ENCODE measurements at places on chromosomes 16 and 17.
A peak's percentile ranks its signal among the peaks of the same experiment; 100 is the strongest.

DNA sequence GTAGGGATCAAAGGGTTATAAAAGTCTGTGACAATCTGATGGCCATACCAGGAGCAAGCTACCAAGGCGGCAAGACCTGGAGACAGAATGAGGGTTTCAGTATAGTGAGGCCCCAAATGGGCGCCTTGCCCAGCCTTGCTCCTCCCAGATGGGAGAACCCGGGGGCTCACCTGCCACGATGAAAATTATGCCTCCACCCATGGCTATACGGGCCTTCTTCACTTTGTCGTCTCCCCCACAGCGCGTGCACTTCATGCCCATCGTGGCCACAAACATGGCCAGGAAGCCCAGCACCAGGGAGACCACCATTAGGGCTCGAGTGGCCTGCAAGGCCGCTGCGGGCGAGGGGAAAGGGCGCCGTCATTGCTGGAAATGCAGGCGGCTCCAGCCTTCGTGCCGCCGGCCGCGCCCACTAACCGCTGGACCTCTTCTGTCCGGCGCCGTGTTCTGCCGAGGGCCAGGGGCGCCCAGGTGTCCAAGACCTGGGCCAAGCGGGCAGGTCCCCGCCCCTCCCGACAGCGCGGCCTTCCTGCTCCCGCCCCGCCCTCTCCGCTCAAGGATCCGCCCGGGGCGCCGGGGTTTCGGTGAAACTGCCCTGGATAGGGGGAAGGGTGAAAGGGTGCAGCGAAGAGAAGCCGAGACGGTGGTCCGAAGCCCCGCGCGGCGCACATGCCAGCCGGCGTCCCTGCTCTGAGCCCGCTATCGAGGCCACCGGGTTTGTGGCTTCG is 1.5 kb downstream of the CLDN7 start:
- peak; percentile 35 for DNase-seq

- DNase-seq: peak; percentile 19
Observed at GRCh38 chr17:81635973-81636504, 873 bp downstream of the NPLOC4 start.

GRCh38 chr17:17434477-17434876 is 42.3 kb upstream of the MED9 start:
- no peak for DNase-seq

DNA sequence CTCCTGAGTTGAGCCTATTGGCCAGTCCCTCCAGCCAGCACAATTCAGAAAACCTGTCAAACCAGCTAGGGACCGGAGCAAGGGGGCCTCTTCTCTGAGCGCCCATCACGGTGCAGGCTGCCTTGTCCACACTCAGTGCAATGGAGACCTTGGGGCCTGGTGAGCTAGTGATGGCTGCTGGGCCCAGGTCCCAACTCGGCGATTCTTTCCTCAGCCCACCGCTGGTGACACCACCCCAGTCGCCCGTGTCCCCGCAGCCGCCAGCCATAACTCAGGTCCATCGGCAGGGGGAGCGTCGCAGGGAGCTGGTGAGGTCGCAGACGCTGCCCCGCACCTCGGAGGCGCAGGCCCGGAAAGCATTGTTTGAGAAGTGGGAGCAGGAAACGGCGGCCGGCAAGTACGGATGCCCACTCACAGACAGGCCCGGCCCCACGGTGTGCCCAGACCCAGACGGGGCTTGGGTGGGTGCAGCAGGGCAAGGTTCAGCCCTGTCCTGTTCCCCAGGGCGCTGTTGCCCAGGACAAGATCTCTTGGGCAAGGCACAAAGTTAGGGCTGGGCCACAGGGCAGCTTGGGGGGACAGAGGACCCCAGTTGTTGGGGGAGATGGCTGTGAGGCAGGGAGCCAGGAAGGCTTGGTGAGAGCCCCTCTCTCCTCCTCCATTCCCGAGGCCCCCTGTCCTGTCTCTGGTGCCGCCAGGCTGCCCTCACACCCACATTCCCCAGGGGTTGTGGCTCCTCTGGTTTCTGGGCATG is 10.8 kb downstream of the SMTNL2 start:
- peak; percentile 52 for DNase-seq

DNA sequence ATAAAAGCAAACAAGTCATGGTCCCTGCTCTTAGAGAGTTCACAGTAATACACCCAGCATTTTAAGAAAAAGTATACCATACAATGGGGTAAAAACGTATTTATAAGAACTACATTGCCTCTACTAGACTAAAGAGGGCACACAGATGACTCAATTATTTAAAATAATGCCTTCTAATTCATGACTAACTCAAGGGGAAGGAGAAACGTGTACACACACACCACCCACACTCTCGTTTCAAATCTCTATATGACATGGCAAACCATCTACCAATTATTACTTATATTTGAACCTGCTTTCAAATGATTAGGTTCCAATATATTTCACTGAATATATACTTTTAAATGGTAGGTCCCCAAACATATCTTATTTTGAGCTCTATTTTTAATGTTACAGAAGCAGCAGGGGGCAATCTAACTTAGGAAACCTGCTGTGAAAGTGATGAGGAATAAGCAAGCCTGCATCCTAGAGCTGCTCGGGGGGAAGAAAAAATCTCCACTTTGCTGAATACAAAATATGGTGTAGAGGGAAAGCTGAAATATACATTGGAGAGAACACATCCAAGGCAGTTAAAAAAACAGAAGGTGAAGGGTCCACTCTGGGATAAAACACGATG is 232.4 kb upstream of the PSMD7 start:
- no peak for DNase-seq

- no peak for DNase-seq
Observed at GRCh38 chr17:18006495-18007239, 32.3 kb downstream of the ATPAF2 start.

GRCh38 chr17:82440991-82441627 is 9.4 kb downstream of the CYBC1 start:
- DNase-seq: no peak

- no peak for DNase-seq
Observed at GRCh38 chr17:10648956-10649355, 8.2 kb downstream of the MYH3 start.

DNA sequence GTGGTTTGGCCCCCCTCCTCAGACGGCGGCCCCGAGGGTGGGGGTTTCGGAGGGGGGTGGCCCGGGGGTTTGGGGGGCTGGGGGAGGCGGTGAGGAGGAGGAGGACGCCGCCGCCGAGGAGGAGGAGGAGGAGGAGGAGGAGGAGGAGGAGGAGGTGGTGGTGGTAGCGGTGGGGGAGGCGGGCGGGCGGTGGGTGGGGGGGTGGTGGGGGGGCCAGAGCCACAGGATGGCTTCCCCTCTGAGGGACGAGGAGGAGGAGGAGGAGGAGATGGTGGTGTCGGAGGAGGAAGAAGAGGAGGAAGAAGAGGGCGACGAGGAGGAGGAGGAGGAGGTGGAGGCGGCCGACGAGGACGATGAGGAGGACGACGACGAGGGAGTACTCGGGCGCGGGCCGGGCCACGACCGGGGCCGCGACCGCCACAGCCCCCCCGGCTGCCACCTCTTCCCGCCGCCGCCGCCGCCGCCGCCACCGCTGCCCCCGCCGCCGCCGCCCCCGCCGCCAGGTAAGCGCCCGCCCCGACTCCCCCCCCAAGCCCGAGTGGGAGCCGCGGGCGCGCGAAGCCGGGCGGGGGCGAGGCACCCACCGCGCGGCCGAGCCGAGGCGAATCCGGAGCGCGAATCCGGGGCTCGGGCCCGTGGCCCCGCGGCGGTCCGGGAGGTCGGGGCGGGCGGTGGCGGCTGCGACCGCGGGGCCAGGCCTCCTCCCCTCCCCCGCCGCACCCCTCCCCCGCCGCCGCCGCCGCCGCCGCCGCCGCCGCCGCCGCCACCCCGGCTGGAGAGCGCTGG is 3.8 kb upstream of the CHD3 start:
- peak; percentile 42 for DNase-seq

GRCh38 chr16:15521390-15521757 is 87.0 kb downstream of the BMERB1 start:
- no peak for DNase-seq

DNA sequence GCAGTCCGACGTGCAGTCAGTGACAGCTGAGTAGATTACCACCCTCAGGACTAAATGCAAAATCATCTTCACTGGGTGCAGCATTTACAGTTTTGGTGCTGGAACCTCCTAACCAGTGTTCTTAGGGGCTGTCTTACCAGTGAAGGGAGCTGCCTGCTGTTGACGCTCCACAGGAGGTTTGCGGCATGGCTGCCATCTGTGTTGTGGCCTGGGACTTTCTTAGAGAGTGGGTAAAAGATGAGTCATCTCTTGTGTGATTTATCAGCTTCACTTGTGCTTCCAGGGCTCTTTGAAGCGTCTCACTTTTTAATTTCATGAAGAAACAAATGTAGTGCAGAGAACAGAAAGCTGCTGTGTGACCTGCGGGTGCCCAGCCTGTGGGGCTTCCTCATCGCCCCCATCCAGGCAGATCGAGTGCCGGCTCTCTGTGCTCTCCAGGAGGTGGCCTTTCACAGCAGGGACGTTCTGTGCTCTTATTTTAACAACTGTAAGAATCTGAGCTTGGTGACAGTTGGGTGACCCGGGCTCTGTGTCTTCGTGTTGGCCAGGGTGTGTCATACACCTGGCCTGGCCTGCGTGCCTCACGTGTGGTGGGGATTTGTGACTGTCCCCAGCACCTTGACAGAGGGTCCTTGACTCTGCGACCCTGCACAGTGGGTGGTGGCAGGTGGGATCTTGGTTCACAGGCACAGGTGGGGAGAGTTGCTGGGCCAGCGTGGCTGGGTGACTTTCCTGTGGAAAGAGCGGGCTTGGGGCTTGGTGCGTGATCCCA is 24.3 kb upstream of the ZNF750 start:
- peak; percentile 95 for DNase-seq

Data from activated CD4-positive, alpha-beta memory T cell treated with anti-CD3 and anti-CD28 coated beads for 36 hours (primary cell).